ENCODE measurements at places on chromosomes 11 and 22.
A peak's percentile ranks its signal among the peaks of the same experiment; 100 is the strongest.

DNA sequence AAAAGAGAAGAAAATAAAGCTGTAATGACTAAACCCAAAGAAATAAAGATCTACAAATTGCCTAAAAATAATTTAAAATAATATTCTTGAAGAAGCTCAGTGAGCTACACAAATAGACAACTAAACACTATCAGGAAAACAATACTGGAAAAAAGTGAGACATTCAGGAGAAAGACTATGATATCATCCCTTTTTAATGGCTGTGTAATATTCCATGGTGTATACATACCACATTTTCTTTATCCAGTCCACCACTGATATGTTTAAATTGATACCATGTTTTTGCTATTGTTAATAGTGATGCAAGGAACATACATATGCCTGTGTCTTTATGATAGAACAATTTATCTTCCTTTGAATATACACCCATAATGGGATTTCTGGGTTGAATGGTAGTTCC is 13.1 kb upstream of the OR6T1 start:
- no peak for DNase-seq

DNA sequence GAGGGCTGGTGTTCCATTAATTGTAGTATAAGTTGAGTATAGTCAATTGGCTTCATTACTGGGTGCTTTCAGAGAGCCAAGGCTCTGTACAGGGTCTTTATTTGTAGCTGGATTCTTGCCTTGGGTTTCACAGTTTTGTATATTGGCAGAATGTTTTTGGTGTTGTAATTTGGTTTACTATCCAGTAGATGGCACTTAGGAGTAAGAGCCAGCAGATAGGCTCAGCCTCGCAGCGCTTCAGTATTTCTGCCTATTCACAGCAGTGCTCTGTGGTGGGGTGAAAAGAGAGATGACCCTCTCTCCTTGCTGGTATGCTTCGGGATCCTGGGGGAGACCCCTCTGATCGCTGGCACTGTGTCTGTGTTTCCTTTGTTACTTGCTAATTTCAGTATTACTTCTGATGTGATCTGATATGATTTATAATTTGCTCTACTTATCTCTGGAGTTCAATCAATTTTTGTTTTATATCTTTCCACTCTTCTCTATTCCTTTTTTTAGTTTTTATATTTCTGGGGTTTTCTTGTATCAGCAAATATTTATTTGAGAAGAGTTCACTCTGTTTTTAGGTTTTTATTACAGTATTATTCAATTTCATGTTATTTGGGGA is 52.2 kb downstream of the ANO5 start:
- no peak for DNase-seq

- DNase-seq, result no peak
These were observed 569 bp downstream of the POLA2 start for GRCh38 chr11:65262381-65262680.

- DNase-seq, result no peak
These were observed 340.5 kb downstream of the TENM4 start for GRCh38 chr11:79100093-79100910.

GRCh38 chr22:49825944-49826602 is 1.6 kb downstream of the BRD1 start:
- peak; percentile 66 for DNase-seq

DNA sequence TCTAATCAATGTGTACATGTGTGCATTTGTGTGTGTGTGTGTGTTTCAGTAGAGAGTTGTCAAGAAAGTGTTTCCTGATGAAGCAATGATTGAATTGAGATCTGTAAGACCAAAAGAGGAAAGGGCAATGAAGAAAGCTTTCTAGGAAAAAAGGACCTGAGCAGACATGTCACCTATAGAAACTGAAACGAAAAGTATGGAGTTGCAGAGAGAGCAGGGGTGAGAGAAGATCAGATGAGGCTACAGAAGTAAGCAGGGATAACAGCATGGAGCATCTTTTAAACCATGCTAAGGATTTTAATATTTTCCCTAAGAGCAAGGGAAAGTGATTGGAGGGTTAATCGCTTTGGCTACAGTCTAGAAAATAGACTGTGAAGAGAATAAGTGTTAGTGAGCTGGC is 1459.4 kb upstream of the TENM4 start:
- DNase-seq, result no peak

DNA sequence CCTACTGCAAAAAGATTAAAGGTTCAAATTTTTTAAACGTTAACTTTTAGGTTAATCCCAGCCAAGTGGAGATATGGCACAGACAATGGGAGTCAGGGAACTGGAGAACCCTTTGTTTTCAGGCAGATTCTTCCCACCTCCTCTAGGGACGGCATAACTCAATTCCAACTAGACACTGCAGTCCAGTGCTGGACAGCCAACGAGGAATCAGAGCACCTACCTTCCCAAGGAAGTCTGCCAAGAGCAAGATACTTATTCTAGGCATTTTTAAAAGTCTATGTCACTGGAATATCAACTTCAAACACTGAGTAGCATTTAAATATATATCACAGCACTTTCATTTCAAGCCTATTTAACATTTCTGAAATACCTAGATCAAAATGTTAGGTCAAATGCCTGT is 7.3 kb downstream of the CADM1 start:
- no peak for DNase-seq

DNA sequence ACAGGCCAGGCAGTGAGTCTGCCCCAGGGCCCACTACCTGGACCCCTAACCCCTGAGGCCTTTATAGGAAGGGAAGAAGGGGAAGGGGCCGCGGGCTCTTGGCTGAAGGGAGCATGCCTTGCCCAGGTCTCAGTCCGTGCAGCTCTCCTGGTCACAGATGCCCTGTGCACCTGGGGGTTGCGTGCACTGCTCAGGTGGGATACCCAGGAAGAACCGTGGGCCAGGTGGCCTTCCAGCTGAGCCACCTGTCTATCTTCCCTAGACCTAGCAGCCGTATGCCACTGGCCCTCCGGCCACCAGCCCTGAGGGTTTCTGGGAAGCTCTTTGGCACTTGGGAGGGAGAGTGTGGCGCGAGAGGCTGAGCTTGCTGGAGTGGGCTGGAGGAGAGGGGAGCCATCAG is 1178.6 kb downstream of the BRD1 start:
- DNase-seq, result no peak

GRCh38 chr11:109728056-109728455 is 306.1 kb downstream of the C11orf87 start:
- DNase-seq, result no peak

DNA sequence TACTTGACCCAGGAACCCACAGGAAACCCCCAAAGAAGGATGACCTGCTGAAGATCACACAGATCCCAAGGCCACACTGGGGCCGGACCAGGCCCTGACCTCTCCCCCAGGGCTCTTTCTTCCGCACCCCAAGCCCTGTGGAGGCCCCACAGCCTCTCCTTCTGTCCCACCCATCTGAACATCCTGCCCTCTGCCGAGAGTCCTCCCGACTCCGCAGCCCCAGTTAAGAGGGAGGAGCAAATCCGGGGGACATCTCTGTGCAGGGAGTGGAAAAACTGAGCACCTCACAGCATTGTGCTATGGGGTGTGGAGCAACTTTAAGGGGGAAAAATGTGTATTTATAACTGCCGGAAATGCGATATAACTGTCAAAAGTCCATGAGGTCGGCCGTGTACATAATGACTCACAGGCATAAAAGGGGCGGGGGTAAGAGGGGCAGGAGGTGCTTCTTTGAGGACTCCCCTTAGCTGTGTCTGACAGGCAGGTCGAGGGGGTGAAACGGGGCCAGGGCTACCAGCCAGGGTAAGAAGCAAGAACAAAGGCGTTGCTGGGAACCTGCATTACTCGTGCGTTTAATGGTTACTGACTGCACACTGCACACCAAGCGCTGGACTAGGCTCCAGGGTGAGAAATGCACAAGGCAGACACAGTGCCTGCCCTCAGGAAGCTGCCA is 57.2 kb downstream of the WNT11 start:
- no peak for DNase-seq

DNA sequence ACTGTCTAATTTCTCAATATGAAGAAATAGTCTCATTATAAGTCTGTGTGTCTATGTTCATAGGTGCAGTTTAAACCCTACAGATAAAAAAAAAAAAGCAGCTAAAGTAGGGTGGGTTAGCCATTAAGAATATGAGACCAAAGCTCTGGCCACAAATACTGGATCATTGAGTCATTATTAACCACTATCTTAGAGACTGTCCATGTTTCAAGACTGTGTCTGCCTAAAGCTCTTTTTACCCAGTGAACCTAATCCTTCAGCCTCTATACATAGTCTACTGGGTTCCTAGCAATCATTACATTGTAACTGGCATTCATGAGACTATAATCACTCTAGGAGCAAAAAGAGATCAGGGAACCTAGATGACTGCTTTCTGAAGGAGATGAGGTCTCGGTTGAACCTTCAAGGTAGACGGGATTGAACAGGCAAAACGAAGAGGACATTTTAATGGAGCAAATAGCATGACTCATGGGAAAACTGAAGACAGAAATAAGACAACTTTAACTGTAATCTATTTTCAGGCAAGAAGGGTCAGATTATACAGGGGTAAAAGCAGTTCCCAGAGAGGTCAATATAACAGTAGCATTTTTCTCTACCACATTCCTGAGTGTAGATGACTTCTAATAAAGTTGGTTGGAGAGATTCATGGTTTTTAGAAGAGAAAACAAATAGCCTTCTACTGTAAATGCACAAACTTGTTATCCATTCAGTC is 64.0 kb upstream of the FIBIN start:
- DNase-seq, result no peak

DNA sequence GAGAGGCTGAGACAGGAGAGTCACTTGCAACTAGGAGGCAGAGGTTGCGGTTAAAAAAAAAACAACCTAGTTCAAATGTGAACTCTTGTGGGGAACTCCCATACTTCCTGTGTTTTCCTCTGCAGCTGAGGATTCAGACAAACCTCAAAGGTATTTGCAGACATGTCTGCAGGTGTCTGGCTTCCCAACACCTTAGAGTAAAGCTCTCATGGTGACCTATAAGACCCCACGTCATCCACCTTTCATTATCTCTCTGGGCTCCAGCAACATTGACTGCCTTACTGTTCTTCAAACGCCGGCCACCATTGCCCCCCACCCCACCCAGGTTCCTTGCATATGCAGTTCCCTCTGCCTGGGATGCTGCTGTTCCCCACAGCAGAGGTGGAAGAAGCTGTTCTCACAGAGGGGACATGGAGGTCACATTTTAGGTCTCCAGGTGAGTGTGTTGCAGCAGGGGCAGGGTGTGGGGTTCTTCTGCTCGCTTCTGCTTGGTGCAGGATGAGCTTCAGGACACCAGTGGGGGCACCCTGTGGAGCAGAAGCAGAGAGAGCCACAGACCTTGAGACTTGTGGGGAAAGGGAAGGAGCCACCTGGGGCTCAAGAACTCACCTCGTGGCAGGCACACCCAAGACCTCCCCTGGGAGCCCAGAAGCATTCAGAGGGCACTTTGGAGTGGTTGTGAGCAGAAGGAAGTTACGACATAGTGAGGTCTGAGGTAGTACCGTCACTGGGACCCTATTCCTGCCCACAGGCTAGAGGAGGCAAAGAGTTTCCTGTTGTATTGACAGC is 203.2 kb downstream of the CSNK2A3 start:
- DNase-seq, result no peak

GRCh38 chr22:44393066-44393465 is 80.3 kb upstream of the SHISAL1 start:
- DNase-seq, result no peak

DNA sequence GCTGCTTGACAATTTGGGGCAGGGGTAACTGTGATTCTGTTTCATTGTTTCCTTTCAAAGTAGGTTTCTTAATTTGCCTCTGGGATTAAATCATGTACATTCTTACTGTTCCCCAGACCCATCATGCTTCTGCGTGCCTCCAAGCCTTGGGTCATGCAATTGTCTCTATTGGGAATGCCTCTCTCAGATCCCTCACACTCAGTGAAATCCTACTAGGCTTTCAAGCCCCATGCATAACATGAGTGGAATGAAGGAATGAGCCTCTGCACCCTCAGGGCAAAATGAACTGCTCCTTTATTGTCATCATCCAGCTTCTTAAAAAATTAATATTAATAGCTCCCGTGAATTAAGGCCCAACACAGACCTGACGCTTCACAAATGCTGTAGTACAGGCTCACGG is 381.7 kb downstream of the TENM4 start:
- no peak for DNase-seq

DNA sequence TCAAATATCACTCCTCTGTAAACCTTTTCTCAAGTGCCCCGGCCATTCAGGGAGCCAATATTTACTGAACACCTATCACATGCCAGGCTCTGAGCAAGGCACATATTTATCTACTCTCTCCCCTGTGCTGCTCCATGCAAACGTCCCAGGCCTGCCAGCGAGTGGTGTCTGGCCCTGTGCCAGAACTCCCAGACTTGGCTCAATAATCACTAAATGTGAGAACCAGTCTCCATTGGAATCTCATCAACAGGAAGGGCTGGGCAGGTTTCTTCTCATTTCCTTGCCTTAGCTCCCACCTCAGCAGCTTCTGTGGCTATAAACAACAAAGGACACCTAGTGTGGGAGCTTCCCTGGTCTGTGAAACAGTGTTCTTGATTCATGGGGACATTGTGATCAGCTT is 21.7 kb downstream of the RASSF10 start:
- no peak for DNase-seq

DNA sequence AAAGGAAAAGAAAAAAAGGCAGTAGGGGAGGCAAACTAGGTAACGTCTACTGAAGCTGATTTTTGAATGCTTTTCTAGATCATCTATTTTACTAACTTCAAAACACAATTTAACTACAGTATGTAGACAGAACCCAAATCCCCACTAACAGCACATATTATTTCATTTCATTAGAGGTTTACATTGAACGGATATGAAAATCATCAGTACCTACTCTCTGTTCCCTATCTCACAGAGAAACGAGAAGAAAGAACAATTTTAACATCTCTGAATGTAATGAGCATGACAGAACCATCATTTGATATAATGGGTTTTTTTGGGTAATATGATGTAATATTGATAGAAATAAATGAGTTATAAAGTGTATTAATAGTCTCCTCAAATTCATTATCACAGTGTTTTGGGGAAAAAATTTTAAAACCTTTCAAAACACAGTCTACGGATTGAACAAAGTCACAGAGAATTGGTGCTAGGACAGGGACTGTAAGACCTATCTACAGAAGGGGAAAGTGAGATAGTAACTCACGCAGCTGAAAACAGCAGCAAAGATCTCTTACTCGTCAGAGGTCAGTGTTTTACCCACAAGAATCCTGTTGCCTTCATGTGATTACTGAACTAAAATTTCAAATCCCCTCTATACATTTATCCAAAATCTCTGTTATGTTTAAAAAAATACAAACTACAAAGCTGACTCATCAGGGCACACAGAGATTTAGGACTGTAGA is 77.3 kb downstream of the ZBTB44 start:
- DNase-seq, result no peak

Measured in stimulated activated naive CD4-positive, alpha-beta T cell treated with Interleukin-2 at 50 U/mL for 16 hours (primary cell).